ENCODE measurements at places on chromosomes 4 and X. TPM values are rescaled to one million over a fixed set of nuclear protein-coding genes. Genes with fewer than 3 reads are reported as not detected.

- no peak for DNase-seq
These were observed 488.2 kb downstream of the GRID2 start for GRCh38 chr4:92791871-92792440.

- DNase-seq: no peak
These were observed 18.4 kb upstream of the MAGEB17 start for GRCh38 chrX:16148896-16149295.

DNA sequence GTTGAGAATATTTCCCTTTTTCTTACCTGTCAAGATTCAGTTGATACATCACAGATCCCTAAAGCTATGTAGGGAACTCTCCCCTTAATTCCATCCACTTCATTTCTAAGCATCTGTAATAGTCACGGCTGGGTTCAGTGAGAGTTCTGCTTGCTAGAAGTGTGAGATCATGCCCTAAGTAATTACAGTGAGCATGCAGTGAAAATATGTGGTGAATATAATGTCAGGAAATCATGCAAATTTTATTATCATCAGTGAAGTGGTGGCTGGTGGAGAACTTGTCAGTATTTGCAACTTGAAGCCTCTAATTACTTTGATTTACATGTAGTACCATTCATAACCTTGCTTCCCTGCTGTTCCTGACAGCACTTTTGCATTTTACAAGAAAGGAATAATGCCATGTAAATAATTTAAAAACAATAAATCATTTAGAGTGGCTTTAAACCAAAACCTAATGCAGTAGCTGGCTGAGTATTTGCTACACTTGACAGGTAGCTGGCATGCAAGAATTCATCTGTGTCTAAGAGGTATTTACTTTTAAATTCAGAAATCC, 28.3 kb upstream of the CFAP299 start:
- DNase-seq: no peak

Gene KLB
- not detected for total RNA-seq

- no peak for DNase-seq
These were observed 180.5 kb downstream of the SOWAHB start for GRCh38 chr4:76717431-76717830.

- DNase-seq: peak; percentile 37
These were observed 72.6 kb downstream of the METTL14 start for GRCh38 chr4:118757761-118758251.

DNA sequence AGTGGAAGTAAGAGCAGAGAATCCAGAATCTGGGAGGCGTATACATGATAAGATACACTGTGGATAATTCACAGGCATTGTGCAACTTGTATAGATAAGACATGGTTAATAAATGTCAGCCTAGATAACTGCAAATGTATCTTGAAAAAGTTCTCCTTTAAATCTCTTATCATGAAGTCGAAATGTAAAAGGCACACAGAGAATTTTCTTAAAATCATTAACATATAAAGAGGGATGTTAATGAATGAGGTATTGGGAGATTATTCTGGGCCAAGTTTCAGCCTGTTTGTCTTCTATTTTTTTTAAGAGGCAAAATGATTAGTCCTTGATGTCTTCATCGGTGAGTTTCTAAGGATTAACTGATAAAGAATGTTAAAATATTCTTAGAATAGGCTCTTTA, 835 bp downstream of the TDO2 start:
- no peak for DNase-seq

DNA sequence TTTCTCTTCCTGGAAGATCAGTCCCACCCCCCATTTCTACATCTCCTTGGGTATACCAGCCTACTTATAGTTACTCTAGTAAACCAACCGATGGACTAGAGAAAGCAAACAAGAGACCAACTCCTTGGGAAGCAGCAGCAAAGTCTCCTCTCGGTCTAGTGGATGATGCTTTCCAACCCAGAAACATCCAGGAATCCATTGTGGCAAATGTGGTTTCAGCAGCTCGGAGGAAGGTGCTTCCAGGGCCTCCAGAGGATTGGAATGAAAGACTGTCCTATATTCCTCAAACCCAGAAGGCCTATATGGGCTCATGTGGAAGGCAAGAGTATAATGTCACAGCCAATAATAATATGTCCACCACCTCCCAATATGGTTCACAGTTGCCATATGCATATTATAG, 78.2 kb upstream of the MYOZ2 start:
- DNase-seq: no peak

DNA sequence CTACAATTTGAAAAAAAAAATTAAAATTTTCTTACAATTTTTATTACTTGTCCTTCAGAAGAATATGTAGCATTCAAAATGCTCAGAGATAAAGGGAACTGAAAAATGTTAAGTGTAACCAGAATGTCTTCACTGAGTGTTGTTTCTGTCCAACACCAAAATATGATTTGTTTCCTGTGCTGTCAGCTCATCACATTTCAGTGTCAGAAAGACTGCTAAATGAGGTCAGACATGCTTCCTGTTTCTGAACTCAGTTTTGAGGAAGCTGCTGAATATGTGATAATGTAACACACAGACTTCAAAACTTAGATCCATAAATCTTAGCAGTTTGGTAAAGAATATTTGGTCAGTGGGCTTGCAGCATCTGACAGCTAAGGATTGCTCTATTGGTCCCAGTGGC, 1849.7 kb downstream of the PCDH7 start:
- DNase-seq: no peak

Gene IDH3G
- total RNA-seq: 65.4 TPM

Gene STAP1
- not detected for total RNA-seq

DNA sequence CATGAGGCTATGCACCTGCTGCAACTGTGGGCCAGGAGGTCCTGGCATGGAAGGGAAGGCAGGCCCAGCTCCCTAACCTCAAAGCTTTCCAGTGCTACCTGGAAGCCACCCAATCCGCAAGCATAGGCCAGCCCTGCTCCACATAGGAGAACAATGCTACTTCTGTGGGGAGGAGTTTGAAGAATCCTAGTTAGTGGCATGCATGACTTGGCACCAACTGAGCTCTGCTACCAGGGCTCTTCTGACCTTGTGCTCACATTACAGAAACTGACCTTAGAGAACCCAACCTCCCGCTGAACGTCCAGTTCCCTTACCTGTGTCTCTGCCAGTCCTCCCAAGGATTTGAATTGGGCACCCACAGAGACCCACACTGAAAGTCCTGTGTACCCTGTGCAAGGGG, 58.8 kb downstream of the USP46 start:
- DNase-seq: no peak

DNA sequence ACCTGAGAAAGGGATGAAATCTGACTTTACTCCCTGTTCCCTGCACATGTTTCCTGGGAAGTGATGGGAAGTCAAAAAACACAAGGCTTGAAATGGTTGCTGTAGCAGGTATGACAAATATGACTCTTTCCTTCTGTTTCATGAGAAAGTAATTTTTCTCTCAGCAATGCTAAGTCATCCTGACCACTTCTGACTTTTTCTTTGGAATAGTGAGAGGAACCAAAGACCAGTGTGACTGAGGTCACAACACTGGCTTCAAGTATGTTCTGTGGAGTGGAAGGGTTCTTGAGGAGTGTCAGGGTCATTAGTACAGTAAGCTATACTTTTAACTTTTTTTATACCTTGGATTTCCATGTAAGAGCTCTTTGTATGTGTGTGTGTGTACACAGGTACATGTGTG, 225.3 kb downstream of the PPP3CA start:
- no peak for DNase-seq

- DNase-seq: no peak
These were observed 85.4 kb downstream of the FAM13A start for GRCh38 chr4:88971536-88971935.

DNA sequence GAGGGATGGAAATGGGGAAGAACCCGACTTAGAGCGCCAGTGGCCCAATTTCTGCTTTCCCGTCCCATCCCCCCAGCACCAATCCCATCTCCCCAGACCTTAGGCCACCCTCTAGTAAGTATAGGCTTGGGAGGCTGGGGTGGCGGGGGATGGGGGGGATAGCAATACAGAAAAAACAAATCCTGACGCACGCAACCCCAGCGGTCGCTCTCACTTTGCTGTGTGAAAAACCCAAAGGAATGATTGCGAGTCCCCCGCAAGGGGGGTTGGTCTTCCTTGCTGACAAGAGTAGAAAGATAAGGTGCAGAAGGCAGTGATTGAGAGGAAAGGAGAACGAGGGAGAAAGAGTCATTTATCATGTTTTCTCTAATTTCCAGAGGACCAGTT, 863 bp downstream of the CPE start:
- no peak for DNase-seq

Gene S100P
- total RNA-seq: not detected

Gene OPRPN
- total RNA-seq: not detected

GRCh38 chrX:40168480-40169011, 70.8 kb upstream of the BCOR start:
- DNase-seq: no peak

DNA sequence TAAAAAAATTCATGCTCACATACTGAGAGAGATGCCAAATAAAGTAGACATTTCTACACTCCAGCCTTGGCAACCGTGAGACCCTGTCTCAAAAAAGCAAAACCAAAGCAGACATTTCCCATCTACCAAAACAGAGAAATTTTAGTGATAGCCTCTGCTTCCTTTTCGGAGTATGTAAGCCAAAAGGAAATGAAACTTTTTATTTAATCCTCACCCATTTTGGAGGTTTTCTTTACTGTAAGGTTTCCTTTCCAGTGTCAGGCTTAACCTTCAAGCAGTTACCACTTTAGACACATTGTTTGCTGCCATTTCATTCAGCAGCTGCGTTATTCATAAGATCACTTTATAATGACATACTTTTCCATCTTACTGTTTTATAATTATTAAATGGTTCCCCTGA, 15.9 kb downstream of the ADD1 start:
- DNase-seq: no peak

- DNase-seq: no peak
These were observed 550.5 kb upstream of the SMIM31 start for GRCh38 chr4:164203476-164203875.

DNA sequence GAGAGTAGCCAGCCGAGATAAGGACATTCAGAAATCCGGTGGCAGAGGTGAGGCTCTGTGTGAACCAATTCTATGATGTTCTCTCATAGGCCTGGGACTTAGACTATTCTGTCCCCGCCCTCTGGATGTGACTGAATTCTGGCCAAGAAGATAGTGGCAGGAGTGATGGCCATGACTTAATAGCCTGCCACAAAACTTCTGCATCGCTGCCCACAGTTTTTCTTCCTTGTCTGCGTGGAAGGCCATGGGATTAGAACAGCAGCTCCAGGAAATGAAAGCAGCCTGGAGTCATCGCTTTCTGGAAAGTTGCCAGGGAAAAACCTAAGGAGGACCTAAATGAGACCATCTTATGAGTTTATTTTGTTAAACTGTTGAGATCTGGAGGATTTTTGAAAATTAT, 134.7 kb downstream of the F11 start:
- DNase-seq: no peak

Gene MAGEE2
- total RNA-seq: not detected

DNA sequence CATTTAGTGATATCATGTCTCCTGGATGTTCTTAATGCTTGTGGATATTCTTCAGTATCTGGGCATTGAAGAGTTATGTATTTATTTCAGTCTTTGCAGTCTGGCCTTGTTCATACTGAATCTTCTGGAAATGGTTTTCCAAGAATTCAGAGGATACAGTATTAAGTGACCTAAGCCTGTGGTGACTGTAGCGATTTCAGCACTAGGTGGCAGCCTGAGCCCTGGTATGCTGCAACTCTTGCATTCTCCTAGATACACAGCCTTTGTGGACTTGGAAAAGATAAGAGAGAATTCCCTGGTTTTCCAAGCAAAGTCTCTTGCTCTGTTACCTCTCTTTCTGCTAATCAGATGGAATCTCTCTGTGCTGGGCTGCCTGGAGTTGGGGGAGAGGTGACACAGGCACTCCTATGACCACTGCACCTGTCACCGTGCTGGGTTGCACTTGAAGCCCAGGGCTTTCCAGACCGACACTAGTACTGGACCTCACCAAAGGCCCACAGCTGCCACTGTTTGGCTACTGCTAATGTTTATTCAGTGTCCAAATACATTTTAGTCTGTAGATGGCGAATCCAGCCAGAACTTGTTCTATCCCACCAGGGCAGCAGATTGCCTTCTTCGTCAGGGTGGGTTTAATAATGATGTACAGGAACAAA, 19.3 kb upstream of the SPIN2A start:
- DNase-seq: peak; percentile 15

Gene TMEM156
- 0.46 TPM for total RNA-seq

Gene SPOCK3
- not detected for total RNA-seq

Gene ZNF595
- total RNA-seq: 4.4 TPM

Gene RADX
- 0.24 TPM for total RNA-seq

Gene MRPS18C
- 56.5 TPM for total RNA-seq

Gene SFRP2
- total RNA-seq: not detected

GRCh38 chr4:100833906-100834305, 316.1 kb upstream of the EMCN start:
- DNase-seq: no peak

GRCh38 chrX:72050011-72050410, 81.7 kb downstream of the RTL5 start:
- DNase-seq: no peak

DNA sequence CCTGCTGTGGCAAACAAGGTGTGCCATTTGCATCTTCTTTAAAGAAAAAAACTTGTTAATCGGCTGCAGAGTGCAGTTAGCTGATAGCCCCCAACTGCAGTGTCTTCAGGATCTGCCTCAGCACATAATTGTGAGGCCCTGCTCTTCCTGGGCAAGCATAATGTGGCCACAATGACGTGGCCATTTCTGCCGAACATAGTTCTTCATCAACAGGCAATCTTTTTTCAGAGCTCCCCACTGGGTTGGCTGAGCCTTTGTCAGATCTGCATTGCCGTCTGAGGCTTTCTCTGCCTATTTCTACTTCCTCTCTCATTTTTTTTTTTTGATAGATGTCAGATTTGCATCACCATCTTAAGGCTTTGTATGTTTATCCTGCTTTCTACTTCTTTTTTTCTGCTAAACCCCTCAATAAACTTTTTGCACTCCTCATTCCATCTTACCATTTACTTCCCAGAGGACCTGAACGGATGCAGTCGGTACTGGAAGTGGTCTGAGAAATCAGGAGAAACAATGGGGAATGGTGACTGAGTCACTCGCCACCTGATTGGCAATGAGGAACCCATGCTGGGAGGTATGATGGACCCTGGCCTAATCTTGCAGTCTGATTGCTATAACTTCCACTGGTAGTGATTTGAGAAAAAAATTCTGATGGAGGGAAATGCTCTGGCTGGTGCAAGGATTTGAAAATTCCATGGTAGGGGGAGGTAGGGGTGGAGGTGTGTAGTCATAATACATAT, 21.2 kb upstream of the TAB3 start:
- DNase-seq: no peak

- no peak for DNase-seq
These were observed 263.6 kb downstream of the DCTD start for GRCh38 chr4:182653596-182653995.

DNA sequence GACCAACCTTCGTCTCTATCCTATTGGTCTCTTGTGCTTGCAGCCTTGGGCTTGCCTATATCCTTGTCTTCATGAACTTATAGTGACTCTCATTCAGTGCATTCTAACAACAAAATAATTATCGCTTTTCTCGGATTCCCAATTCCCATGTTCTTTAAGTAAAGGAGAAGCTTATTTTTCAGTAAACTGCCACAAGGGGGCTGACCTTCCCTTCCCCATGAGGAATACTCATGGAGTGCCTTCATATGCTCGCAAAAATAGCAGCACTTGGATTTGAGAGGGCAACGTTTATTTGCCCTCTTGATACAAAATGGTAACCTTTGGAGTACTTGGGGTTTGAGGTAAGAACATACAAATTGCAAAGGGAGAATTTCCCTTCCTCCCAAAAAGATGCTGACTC, 183.2 kb upstream of the TENT5D start:
- no peak for DNase-seq

Measured in HFFc6 (cell line).